ENCODE measurements at places on chromosomes 7 and 10.

- no peak for DNase-seq
These were observed 102.9 kb upstream of the PHYHIPL start for GRCh38 chr10:59073456-59074053.

GRCh38 chr10:3889961-3890522, 105.0 kb upstream of the KLF6 start:
- DNase-seq = no peak

DNA sequence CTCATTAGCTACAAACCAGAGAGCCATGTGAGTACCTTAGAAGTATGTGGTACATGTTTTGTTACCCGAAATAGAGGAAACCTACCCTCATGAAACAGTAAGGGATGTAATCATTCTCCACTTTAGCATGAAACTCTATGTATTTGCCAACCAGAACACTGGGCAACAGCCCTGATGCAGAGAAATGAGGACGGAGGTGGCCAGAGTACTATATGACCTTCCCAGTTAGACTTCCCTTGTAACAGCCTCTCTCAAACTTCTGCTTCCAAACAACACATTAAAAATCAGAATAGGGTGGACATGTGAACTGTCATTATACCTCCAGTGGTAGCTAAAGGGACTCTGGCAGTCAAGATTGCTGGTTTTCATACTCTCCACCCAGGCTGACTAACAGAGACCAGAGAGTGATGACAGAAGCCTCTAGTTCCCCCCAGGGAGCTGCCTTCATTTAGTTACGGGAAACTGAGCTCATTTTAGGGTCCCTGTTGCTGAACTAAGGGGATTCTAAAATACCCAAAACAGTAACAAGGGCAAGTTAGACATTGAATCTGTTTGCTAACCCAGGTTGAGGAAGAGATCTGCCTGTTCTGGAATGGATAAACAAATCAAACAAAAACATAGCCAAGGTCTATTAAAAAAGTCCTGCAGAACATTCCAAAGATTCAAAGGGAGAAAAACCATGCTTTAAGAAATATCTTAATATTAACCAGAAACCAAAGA, 83.1 kb downstream of the VPS41 start:
- no peak for DNase-seq

- DNase-seq = no peak
These were observed 25.0 kb downstream of the ADARB2 start for GRCh38 chr10:1712314-1712713.

- DNase-seq = no peak
These were observed 75.5 kb downstream of the NRP1 start for GRCh38 chr10:33258967-33259366.

DNA sequence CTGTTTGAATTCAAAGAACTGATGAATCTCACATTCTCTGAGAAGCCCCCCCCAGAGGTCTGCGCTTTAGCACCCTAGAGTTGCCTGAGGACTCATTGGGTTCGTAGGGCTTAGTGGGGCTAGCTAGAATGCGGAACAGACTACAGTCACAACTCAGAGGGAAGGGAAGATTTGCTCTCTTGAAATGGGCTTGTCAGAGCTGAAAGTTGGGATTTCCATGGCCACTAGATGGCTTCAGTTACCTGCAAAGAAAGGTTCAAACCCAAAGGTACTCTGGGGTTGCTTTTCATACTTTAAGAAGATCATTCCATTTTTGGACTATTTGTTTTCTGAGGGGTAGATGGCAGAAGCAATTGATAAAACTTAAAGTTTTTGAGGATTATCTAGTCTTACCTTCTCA, 205.0 kb downstream of the BBS9 start:
- DNase-seq = no peak

GRCh38 chr10:33509231-33509831, 174.9 kb upstream of the NRP1 start:
- DNase-seq = no peak

- no peak for DNase-seq
These were observed 553 bp downstream of the TSPAN15 start for GRCh38 chr10:69451784-69452251.

GRCh38 chr7:100680576-100681271, 7.2 kb downstream of the GNB2 start:
- no peak for DNase-seq

GRCh38 chr10:112226439-112227248, 43.1 kb upstream of the GPAM start:
- DNase-seq = no peak

DNA sequence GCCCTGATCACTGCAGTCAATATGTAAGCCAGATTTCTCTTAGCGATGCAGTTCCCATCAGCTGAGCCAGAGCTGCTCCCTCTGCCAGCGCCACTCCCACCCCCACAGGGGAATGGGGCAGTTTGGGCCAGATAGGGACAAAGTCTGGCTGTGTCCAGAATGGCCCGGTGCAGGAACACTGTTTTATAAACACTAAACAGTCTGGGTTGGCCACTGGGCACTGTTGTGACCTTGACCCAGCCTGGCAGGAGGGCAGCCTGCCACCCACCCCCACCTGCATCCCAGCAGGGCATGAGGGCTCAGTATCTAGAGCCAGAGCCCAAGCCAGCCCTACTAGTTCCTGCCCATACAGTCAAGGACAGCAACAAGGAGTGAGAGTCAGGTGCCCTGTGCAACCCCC, 1.3 kb downstream of the OGDHL start:
- no peak for DNase-seq

GRCh38 chr10:129972966-129973673, 9.0 kb upstream of the EBF3 start:
- DNase-seq = no peak

DNA sequence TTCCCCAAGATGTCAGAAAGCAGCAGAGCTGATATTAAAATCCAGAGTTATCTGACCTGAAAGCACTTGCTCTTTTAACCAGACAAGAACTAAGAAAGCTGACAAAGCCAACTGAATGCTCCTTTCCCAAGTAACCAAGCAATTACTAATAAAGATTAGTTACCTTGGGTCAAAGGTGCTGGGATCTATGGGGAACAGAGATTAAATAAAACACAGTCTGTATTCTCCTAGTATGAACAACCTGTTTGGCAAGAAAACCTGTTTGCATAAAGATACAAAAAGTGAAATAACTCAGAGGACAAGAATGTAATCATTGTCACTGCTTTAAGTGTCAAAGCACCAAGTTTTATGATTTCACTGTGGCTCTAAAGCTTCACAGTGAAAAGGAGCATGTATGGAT, 35.7 kb downstream of the ITPRID1 start:
- no peak for DNase-seq

Data from NCI-H446 treated with DMSO at 0.1 percent for 48 hours (cell line).